MV-4-11 (cell line): ENCODE measurements at places on chromosomes 4 and X.

DNA sequence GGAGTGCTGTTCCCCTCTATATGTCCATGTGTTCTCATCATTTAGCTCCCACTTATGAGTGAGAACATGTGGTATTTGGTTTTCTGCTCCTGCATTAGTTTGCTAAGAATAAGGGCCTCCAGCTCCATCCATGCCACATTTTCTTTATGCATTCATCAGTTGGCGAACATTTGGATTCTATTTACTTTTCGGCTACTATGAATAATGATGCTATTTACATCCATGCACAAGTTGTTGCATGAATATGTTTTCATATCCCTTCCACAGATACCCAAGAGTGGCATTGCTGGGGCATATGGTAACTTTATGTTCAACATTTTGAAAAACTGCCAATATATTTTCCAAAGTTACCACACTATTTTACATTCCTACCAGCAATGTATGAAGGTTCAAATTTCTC is 13.8 kb upstream of the DDX53 start:
- DNase-seq: no peak

- no peak for DNase-seq
Measured at GRCh38 chr4:107153956-107154355, 117.8 kb upstream of the DKK2 start.

GRCh38 chr4:3044870-3045819 is 29.2 kb downstream of the HTT-AS start:
- peak; percentile 90 for DNase-seq

DNA sequence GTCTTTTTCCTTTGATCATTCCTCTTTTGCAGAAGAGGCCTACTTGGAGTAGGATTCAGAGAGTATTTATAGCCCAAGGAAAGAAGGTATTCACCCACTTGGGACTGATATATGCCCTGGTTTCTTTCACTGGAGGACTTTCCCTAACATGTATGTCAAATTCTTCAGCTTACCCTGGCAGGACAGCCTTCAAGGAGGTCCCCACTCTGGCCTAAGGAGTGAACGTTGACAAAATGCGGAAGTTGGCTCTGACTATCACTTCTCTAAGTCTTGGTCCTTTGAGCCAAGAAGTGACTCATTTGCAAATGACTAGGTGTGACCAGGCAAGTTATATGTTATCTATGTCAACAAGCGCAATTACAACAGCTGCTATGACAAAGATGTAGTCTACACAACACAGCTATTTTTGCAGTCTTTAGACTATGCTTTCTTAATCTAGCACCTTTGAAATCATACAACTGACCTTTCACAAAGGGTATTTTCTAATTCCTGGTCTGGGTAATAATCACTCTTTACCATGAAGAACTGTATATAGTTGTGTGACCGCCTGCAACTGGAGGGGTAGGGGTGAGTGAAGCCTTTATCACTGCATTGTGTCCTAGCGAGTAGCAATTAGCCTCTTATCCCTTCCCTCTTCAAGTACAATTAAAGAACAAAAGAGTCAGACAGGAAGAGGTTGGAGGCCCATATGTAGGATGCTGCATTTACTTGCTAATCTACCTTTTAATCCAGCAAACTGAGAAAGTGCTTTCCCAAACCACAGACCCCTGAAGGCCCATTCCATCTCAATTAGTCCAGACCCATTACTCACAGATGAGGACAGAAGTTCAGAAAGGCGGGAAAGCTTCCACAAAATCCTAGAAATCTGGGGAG is 50.1 kb downstream of the RASGEF1B start:
- DNase-seq: peak; percentile 96

- no peak for DNase-seq
Measured at GRCh38 chr4:10395971-10396580, 61.1 kb downstream of the ZNF518B start.

GRCh38 chrX:52830551-52830950 is 19.5 kb downstream of the XAGE5 start:
- no peak for DNase-seq

DNA sequence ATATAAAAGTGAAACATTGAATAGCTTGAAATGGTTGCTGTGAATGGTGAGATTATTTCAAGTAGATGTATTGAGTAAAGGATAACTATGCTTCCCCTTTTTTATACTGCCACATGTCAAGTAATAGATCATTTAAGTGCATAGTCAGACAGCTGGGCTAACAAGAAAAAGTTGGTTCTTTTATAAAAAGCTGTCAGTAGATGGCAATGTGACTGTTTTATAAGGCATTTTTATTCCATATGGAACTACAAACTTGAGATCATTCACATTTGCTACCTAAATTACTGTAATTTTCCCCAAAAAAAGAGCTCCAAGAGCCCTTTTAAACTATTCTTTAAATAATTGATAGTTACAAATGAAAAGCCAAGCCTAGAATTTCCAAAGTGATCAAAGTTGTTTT is 831.0 kb downstream of the C4orf33 start:
- DNase-seq: peak; percentile 66

- DNase-seq: no peak
Measured at GRCh38 chr4:23770011-23770410, 119.8 kb downstream of the PPARGC1A start.

GRCh38 chr4:77917075-77917474 is 54.4 kb downstream of the MRPL1 start:
- no peak for DNase-seq

- no peak for DNase-seq
Measured at GRCh38 chrX:40004921-40005291, 92.9 kb downstream of the BCOR start.

- DNase-seq: no peak
Measured at GRCh38 chr4:36325926-36326325, 44.5 kb downstream of the DTHD1 start.

DNA sequence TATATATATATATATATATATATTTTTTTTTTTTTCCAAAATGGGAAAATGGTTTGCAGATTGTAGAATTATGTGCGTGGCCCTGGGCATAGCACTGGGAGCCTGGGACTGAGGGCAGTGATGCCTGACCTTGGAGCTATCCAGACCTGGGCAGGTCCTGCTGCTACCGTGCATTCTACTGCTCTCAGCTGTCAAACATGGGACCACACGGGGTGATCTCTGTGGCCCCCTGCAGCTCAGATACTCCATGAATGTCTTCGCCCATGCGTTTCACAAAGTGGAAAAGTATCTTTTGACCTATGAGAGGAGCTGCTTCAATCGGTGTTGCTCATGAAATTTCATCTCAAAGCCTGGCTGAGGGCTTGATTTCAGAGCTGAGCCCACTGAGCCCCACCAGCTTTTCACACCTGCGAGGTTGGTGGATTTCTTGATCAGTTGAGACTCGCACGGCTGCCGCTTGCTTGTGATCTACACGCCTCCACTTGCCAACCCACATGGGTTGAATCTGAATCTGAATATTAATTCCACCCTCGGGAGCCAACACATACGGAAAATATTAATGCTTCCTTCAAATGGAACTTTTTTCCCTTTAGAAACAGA is 35.7 kb downstream of the ING2 start:
- DNase-seq: no peak

GRCh38 chrX:48695925-48696300 is 621 bp upstream of the SUV39H1 start:
- DNase-seq: no peak

DNA sequence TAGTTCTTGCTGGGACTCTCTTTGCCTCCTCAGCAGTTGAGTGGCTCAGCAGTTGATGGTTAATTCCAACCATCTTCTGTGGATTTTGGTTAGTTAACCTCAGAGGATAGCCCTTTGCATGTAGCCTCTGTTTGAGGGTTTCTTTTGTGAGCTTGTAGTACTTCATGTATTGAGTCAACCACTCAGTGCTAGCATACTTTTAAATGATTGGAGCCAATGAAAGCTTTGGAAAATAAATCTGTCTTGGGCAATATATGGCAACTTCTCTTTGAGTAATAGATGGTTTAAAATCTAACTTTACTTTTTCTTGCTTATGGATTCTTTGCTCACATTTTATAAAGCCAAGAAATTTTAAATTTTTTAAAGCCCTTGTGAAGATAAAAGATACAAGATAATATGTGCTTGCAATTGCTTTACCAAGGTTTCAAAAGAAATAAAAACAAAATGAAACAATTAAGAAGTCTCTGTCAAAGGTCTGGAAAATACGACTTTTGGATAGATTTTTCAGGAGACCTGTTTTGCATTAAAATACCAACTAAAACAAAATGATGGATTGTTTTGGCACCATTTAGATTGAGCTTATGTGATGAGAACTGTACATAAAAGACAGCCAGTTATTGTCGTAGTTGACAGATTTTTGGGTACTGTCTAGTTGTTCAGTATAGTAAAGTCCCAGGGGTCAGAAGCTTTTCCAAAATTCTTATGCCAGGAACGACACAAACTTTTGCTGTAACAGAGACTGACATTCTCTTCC is 181.9 kb downstream of the SPRY1 start:
- no peak for DNase-seq

- DNase-seq: no peak
Measured at GRCh38 chrX:150465881-150466775, 102.3 kb upstream of the MTM1 start.

DNA sequence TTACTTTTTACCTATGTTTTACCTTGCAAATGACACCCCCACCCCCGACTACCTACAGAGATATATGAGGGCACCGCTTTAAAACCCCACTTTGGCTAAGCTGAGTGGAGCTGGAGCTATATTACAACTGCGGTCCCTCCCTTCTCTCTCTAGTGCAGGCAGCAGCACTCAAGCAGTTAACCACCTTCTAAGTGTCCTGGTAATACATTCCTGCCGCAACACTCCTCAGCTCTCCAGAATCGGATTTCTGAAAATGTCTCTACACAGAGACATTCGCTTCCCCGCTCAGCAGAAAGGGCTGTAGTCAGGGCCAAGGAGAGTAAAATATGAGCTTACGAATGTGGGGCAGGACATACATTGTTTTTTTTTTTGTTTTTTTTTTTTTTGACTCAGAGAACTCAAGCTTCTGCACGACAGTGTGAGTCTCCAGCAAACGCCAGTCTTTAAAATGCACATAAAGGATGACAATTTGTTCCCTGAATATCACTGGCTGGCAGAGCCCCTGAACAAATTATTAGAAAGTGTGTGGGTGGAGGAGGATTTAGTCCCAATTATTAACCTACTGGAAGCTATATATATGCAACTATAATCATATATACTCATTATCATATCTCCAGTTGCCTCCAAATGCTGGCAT is 287.0 kb upstream of the TET2 start:
- DNase-seq: no peak

GRCh38 chr4:133618963-133619362 is 469.9 kb downstream of the PCDH10 start:
- DNase-seq: peak; percentile 79

DNA sequence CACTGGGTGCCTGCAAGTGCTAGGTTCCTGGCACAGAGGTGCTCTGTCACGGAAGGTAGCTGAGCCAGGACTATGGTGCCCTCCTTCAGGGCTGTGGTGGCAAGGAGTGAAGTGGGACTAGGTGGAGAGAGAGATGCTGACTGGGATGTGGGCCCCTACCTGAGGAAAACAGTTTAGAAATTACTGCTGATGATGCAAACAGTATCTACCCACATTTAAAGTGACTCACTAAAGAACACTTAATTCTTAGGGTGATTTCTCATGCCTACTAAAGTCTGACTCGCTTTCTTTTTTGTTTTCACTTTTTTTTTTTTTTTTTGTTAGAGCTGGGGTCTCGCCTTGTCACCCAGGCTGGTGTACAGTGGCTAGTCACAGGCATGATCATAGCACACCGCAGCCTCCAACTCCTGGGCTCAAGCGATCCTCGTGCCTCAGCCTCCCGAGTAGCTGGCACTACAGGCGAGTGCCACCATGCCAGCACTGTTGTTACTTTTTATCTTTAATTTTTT is 3.1 kb downstream of the ZNF185 start:
- DNase-seq: no peak

DNA sequence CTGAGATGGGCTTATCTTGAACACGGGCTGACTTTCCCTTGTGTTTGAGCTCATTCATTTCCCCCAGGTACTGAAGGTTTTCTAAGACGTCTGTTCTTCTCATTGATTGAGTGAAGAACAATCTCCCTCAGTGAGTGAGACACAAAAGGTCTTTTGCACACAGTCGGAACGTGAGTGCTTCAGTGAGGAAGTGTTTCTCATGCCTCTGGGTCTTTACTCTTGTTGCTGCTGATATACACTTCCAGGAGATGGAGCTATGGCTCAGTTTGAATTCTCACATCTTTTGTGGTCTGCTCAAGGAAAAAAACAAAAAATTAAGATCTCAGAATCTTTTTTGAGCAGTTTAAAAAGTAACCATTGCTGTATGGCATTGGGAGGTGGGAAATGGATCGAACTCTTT is 981.9 kb upstream of the TENM3 start:
- no peak for DNase-seq

GRCh38 chr4:82618103-82618720 is 56.4 kb upstream of the TMEM150C start:
- DNase-seq: no peak

DNA sequence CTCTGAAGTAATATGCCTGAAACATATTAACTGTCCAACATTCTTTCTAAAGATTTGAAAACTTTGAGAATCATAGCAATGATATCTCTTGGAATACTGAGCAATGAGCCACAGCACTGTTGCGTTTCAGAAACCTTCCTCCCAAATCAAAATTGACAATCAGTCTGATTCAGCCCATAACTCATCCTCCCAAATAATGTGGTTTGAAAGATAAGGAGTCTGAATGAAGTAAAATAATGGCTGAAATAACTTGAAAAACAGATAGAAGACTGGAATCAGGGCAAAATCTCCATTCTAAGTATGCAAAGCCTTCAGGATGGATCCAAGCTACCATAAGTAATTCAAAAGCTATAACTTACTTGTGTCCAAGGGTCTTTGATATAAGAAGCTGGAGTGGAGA is 98.6 kb upstream of the PLS3 start:
- DNase-seq: no peak

GRCh38 chr4:40971338-40971737 is 221.6 kb downstream of the NSUN7 start:
- no peak for DNase-seq

DNA sequence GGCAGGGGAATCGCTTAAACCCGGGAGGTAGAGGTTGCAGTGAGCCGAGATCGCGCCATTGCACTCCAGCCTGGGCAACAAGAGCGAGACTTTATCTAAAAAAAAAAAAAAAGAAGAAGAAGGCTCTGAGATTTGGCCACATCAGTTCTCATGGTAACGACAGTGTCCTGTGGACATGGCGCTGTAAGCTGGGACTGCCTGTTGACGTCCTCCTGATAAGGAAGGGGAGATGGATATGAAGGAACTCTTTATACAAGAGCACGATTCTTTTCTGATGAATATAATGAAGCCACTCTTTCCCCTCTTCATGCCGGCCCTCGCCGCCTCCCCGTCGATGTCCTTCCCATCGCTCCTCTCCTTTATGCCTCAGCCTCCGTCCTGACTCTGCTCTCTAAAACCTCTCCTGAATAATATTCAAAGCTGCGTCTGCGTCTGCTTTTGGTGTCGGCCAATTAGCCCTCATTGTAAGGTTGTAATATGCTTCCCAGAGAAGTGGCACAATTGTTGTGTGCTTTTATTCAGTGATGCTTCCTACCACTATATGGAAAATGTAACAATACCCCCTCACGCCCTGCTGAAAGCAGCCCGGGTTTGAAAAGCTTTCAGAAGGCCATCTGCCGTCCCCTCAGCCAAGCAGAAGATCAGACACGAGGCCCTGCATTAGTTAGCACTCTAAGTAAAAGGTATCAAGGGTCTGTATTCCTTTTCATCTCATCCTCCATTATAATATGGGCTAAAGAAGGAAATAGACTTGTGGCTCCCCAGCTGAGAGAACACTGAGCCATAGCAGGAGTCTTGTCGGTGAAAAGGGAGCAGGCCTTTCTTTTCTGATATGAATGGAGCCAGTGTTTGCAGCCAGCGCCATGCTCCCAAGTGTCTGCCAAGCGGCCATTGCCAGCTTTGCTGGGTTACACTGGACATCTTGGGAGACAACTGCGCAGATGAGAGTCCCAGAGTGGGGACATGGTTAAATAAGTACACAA is 22.1 kb upstream of the SCOC start:
- DNase-seq: no peak

GRCh38 chrX:21708116-21708515 is 49.8 kb downstream of the SMPX start:
- no peak for DNase-seq
